CD4-positive, alpha-beta T cell treated with Interferon gamma for 1 hour (primary cell): ENCODE measurements at places on chromosomes 1 and 21.

DNA sequence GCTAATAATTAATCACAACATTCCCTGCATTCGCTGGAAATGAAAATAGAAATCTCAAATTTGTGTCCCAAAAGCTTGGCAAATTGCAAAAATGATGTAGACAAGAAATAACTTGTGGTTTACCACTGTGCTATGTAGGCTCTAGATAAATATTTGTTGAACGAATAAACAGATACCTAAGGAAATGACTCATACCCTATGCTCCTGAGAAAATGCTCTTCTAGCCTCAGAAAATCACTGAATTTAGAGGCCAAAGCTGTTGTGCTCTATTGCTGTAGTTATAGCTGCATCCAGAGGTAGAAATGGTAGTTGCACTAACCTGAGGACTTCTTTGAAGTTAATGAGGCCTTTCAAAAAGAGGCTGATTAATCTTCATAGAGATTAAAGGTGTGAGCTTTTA lies 142.0 kb upstream of the ZNHIT6 start:
- no peak for DNase-seq

DNA sequence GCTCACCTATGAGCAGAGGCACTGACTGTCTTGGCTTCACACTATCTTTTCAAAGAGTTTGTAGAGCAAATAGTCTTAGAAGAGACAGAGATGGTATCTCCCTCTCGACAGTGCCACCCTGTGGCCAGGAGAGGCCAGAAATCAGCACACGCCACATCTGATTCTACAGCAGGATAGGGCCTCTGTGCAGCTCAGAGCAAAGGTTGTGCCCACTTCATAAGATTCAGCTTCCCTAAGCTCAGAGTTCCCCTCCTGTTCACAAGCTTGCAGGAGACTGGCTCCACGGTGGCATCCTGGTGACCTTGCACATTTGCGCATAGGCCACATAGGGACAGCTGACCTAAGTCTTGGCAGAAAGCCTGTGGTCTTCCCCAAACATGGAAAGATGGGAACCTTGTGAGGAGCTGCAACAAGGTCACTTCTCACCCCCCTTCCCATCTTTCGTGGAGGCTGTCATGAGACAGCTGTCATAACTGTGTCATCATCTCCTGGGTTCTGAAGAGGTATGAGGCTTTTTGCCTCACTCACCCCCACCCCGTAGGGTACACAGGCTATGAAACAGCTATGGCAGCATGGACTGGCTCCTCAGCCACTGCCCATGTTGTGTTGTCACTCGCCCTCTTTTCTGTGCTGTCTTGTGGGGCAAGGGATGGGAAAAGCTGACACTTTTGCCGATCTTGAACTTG lies 3.0 kb downstream of the ITLN2 start:
- DNase-seq: peak; percentile 70

- no peak for DNase-seq
Observed at GRCh38 chr1:178075333-178075732, 18.6 kb upstream of the RASAL2 start.

GRCh38 chr1:217946511-217946910 lies 315.4 kb downstream of the SPATA17 start:
- DNase-seq: no peak

- no peak for DNase-seq
Observed at GRCh38 chr1:55378582-55378981, 163.4 kb upstream of the USP24 start.

GRCh38 chr21:35208104-35208503 lies 159.0 kb upstream of the RUNX1 start:
- DNase-seq: no peak

- no peak for DNase-seq
Observed at GRCh38 chr1:220564216-220564615, 36.3 kb downstream of the MARK1 start.

DNA sequence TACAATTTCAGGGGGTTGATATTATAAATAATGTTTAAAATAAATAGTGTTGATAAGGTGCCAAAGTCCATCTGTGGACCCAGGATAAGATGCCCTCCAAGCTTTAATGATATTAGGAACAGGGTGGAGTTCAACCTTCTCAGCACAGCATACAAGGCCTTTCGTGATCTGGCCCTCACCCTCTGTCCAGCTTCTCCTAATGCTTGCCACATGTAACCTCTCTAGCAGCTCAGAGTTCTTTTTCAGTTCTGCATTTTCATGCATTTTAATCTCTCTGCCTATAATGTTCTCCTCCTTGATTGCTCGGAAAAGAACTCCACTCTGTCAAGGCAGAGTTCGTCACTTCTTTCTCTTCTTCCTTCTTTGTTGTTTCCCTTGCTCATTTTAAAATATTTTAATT lies 21.4 kb upstream of the SMAP2 start:
- DNase-seq: peak; percentile 16

DNA sequence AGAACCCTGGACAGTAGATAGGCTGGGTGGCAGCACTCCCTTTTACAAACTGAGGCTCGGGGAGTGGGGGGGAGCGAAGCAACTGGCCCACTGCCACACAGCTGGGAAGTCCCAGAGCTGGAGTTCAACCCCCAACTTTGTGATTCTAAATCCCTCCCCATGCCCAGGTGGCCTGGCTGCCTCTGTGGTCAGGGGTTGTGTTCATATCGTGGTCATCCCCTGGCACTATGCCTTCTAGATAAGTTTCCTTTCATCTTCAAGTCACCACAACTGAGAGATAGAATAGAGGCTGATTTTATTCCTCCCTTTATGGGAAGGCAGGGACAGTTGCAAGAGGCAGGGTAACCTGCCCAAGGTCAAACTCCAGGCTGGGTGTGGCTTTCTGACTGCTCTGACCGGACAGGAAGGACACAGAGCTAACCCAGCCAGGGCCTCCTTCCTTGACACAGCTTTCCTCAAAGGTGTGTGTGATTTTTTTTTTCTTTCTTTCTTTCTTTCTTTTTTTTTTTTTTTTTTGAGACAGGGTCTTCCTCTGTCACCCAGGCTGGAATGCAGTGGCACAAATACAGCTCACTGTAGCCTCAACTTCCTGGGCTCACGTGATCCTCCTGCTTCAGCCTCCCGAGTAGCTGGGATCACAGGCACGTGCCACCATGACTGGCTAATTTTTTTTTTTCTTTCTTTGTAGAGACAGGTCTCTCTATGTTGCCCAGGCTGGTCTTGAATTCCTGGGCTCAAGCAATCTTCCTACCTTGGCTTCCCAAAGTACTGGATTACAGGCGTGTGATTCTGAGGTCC lies 18.4 kb upstream of the TNFRSF1B start:
- DNase-seq: no peak

DNA sequence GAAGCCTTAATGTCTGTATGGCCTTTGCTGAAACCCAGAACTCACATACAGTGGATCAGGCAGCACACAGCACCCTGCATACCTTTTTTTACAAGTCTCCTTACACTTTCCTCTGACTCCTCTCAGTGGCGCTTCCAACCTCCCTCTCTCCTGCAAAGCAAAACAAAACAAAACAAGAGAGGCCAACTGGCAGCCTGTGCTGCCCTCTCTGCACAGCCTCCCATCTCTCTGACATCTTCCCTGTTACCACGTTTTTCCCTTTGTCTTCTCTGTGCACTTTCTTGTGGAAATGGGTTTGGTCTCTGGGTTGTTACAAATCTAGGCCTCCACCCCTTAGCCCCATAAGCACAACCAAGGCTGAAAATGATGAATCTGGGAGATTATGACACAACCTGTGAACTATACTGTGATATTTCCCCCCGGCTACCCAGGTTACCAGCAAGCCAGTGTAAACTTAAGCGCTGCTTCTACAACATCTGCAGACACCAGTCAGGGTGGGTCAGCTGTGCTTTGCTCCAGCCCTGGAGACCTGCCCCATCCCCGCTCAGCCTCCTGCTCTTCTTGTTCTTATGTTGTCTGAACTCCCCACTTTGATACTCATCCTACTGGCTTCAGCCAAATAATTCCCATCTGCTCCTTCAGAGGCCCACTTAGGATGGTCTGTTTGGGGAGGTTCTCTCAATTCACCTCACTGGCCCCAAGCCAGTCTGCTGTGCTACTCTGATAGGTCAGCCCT lies 54.9 kb upstream of the FMOD start:
- DNase-seq: no peak

- DNase-seq: no peak
Observed at GRCh38 chr1:37840711-37841110, 18.7 kb downstream of the MTF1 start.

DNA sequence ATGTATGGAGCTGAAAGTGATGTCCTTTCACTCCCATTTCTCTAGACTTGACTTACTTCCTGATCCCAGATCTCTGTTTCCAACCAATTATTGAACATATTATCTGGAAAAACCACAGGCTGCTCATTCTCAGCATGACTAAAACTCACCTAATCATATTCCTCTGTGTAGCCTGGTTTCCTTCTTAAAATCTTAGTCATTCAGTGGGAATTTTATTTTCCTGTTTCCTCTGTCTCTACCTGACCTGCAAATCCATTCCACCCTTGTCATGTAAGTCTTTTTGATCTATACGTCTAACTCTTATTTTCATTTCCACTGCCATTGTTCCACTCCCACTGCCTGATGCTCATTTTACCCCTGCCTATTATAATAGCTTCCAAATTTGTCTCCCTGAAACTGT lies 67.9 kb upstream of the APOBEC4 start:
- DNase-seq: no peak

GRCh38 chr1:47950471-47950870 lies 46.7 kb downstream of the TRABD2B start:
- no peak for DNase-seq

GRCh38 chr1:168116327-168116799 lies 20.4 kb downstream of the GPR161 start:
- no peak for DNase-seq

GRCh38 chr21:38925923-38926322 lies 120.2 kb downstream of the ETS2 start:
- no peak for DNase-seq

- no peak for DNase-seq
Observed at GRCh38 chr1:41902159-41902577, 16.6 kb downstream of the HIVEP3 start.

DNA sequence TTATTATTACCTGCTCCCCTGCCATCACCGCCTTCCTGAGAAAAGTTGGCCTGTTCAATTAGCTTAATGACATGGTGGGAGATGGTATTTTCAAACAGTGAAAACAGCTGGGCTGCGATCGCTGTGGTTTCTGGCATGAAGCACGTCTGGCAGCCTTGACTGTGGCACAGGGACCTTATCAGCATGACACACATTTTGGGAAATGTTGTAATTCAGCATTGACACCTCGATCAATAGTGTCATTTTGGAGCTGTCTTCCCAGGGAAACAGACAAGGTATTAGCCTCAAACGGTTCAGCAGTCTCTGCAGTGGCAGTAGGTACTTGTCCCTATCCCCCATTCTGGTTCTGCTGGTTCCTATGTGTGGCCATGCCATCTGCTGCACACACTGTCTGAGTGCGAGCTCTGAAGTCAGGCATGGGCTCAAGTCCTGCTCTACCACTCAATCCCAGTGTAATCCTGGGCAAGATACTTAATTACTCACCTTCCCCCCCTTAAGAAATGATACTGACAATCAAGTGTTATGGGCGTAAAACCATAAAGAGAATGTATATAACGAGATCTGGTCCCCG lies 154.5 kb upstream of the KCND3 start:
- no peak for DNase-seq

DNA sequence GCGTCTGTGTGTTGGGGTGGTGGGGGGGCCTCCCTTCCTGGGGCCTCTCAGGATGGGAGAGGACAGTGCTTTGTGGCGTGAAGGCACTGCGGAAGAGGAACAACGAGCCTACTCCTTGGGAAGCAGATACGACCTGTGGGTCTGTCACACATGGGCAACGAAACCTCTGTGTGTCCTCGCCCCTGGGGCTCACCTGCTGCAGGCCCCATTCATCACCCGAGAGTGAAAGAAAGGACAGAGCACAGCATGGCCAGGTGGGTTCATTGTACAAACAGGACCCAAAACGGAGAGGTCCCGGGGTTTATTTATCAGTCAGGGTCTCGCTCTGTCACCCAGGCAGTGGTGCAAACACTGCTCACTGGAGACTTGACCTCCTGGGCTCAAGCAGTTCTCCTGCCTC lies 40.1 kb upstream of the LIN9 start:
- DNase-seq: no peak

DNA sequence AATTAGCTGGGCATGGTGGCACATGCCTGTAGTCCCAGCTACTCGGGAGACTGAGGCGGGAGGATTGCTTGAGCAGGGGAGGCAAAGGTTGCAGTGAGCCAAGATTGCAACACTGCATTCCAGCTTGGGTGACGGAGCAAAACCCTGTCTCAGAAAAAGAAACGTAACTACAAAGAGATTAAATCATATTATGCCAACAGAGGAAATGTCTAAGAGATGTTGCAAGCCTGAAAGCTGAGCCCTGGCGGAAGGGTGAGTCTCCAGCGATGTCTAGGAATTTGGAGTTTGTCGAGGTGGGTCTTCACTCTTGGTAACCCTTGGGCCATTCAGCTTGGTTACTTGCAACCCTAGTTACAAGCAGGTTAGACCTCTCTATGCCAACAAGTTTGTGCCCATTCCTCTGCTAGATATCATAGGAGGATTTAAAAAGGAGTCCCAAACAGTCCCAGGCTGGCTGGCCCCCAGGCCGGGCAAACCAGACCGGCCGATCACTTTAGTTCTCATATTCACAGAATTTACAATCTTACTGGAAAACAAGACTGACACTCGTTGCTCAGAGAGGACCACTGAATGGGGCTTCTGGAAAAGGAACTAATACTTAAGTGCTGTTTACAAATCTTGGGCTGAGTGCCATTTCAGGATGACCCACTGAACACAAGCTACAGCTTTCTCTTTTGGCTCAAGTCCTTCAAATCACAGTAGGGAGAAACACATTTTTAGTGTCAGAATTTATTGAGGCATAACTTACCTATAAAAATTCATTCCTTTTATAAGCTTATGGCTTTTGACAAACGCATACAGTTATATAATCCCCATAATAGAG lies 27.1 kb downstream of the SLC30A1 start:
- no peak for DNase-seq

- DNase-seq: no peak
Observed at GRCh38 chr1:17274186-17275170, 25.6 kb downstream of the PADI3 start.

- DNase-seq: no peak
Observed at GRCh38 chr1:217393896-217394295, 237.0 kb downstream of the GPATCH2 start.

GRCh38 chr1:185768371-185768770 lies 34.2 kb downstream of the HMCN1 start:
- DNase-seq: no peak

- DNase-seq: no peak
Observed at GRCh38 chr1:86567341-86567740, 20.5 kb downstream of the CLCA4 start.

DNA sequence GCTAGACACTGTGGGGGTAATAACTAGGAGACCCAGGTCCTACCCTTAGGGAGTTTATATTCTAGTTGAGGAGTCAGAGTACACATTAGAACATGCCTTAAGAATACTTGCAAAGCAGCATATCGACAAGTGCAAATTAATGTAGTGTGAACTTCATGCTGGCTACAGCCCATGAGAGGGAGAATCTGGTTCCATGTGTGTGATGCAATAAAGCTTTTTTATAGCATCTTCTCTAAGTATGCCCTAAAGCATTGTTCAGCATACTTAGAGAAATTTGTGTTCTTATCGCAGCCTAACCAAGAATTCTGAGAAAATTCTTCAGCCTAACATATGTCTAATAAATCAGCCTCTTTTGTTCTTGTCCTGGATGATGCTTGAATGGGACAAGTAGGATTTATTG lies 95.5 kb downstream of the SDCCAG8 start:
- DNase-seq: no peak

GRCh38 chr1:234755449-234755863 lies 145.5 kb upstream of the IRF2BP2 start:
- peak; percentile 43 for DNase-seq

GRCh38 chr1:161736335-161736969 lies 13.1 kb upstream of the DUSP12 start:
- DNase-seq: no peak

GRCh38 chr1:100187912-100188311 lies 9.9 kb upstream of the LRRC39 start:
- no peak for DNase-seq

GRCh38 chr21:17343055-17343454 lies 169.8 kb upstream of the CXADR start:
- DNase-seq: no peak
